8988T (cell line): ENCODE measurements at places on chromosomes 7 and 10.

DNA sequence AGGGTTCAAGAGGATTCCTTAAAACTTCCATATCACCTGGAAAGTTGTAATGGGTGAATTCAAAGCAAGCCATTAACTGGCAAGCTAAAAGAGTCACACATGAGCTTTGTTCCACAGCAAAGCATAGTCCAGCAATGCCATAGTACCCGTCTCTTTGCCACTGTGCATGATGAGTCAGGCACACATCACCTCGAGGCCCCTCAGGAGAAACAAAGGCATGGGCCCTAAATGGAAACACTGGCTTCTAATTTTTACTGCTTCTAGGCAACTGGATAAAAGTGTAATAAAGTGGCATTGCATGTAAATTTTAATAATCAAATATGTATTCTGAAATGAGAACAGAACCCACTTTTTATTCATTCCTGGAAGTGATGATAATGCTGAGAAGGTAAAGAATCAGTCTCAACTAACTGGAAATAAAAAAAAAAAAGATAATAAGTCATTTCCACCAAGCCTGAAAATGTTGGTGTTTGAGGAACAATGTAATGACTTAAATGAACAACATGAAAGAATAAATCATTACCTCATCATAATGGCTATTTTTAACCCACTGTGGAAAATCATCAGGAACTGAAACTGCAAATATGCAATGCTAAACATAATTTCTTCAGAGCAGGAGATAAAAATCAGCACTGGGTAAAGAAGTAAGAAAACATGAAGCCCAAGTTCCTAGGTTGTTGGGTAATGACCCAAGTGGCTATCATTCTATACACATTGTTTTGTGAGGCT lies 104.9 kb downstream of the CDK6 start:
- no peak for DNase-seq

DNA sequence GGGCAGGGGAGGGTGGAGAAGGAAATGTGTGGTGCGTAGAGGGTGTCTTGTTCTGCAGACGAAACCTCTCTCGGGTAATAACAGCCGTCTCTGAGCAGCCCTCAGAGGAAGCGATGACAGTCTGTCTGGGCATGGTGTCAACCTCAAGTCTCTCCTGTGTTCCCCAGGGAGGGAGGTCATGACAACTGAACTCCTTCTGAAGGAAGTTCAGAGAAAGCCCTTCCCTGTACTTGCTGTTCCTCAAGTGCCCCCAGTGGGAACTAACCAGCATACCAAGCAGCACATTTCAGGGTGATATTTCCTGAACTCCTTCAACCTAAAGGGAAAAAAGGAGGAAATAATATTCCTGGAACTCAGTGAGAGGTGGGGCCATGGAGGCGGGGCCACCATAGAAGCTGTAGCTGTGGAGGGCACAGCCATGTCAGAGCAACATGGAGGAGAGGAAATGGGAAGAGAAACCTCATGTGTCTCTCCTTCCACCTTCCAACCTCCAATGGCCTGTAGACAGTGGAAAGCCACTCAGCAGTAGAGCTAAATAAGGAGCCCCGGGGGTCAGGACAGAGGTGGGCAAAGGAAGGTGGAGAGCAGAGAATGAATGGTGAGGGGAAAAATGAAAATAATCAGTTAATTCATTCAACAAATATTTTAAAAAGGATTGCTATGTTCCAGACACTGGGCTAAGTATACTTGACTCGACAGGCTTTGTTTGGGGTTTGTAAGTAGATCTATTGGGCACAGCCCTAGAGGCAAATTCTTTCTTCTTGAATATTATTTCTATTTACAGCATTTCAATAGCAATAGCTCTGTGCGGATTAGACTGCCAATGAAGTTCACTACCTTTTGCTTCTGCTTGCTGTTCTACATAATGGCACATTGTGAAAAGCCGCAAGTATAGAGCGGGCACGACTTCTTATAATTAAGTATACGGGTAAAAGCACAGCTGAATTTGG lies 61.0 kb upstream of the AOAH start:
- no peak for DNase-seq

DNA sequence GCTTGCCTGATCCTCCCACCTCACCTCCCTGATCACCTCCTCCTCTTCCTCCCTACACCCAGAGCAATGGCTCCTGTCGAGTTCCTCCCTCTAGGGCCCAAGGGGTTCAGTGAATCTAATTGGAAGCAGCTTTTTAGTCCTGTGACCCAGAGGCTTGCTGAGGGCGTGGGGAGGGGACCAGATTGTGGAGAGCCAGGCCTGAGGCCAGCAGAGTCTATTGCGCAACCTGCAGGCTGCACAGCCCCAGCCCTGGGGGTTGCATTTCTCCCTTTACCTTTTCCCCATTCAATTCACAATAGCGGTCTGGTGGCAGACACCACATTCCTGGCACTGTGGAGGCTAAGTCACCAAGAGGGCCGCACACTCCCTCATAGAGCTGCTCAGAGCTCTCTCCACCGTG lies 32.5 kb downstream of the GHRHR start:
- DNase-seq, result no peak

DNA sequence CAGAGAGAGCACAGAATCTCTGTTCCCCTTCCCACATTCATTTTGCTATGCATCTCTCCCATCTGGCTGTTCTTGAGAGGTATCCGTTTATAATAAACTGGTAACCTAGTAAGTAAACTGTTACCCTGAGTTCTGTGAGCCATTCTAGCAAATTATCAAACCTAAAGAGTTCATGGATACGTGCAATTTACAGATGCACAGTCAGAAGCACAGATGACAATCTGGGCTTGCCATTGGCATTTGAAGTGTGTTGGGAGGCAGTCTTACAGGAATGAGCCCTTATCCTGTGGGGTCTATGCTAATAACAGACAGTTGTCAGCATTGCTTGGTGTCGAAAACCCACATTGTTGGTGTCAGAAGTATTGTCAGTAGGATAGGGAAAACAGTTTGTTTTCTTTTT lies 151.8 kb downstream of the CFTR start:
- no peak for DNase-seq

- DNase-seq, result no peak
These were observed 23.7 kb upstream of the CDH23 start for GRCh38 chr10:71372882-71373495.

DNA sequence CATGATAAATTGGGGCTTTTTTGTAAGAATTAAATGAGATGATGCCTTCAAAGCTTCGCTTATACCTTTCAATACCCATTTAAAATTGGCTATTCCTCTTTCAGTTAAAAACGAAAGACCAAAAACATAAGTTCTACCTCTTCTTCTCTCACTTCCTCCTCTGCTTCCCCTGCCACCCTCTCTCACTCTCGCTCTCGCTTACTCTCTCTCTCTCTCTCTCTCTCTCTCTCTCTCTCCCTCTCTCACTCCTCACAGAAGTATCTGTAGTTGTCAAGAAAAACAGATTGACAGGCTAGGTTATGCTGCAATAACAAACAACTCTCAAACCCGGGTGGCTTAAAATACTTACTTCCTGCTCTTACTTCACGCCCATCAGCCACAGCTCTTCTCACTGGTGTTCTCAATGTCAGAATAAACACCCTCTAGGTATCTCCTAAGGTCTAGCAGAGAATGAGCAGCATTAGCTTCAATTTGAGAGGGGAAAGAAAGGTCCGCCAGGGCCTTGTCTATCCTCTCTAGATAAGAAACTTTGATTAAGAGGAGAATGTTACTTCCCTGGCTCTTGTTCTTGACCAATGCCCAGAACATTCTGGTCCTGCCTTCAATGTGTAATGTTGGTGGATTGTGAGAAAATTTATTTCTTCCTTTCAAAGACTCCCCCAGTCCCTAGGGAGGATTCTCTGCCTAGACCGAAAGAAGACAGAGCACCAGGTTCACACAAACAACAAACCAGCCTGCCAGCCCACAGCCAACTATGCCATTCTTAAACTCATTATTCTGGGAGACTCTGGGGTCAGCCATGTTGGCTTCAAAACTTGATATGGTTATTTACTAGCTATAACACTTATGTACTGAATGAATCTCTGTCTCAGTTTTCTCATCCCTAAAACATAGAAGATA lies 1028.7 kb downstream of the XPNPEP1 start:
- DNase-seq, result no peak

DNA sequence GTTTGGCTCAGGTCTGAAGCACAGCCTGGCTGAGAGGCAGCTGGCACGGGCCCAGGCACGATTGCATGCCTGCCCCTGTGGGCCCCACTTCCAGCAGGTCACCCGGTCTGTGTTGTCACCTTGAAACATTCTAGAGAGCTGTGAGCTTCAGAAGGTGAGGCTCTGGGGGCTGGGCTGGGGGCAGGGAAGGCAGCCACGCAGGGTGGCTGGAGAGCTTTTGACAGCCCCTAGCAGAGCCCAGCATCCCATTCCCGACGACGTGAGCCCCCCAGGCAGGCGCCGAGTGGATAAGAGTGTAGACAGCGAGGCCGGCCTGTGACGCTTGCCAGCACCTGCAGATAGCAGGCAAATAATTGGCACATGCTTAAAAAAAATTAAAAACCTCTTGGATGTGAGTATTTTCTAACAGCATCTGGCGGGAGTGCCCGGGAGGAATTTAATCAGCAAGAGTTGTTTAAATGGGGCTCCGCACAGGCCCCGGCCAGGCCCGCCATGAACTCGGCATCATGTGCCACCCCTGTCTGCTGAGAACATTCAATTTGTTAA lies 212.0 kb upstream of the TBX20 start:
- no peak for DNase-seq

DNA sequence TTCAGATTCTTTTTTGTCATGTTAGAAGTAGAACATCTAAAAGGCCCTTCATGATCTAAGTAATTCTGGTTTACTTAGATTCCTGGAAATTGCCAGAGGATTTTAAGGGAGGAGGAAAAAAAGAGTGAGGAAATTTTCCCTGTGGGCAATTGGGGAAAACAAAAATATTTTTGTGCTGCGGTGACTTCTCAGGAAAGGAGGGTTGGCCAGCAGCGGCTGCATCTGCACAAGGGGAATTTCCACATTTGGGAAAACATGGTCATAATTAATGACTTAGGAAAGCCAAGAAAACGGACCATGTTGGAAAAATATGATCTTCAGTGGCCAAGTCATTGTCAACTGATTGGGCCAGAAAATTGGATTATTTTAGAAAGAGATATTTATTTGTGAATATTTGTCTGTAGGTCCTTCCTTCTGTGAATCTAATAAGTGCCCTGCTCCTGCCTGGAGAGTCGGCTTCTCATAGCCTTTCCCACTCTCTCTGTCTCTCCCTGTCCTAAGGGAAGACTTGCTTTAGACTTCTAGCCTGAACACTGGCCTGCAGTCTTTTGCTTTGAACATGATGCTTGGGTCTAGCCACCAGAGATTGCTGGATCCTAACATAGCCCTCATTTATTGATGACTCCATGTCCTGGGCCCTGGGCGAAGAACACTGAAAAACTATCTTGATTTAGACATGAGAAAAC lies 124.2 kb upstream of the MKLN1 start:
- no peak for DNase-seq

DNA sequence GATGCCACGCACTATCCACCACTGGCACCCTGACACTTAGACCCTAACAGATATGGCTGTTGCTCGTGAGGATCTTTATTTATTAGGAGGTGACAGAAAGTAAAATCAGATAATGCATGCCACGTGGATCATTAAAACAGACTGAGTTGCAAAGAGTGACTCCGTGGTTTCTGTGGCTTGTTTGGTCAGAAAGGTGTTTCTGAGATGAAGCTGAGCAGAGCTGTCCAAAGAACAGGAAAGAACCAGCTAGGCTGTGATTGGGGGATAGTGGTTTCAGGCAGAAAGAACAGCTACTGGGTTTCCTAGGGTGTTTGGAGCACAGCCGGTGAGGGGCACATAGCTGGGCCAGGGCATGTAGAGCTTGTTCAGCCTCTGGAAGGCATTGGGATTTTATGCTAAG lies 34.4 kb downstream of the CSGALNACT2 start:
- DNase-seq, result no peak

- DNase-seq, result no peak
These were observed 26.1 kb downstream of the SVIL start for GRCh38 chr10:29608476-29609301.

- DNase-seq, result no peak
These were observed 319.7 kb downstream of the HPSE2 start for GRCh38 chr10:98915911-98916310.

GRCh38 chr10:132178672-132179545 lies 7.8 kb upstream of the DPYSL4 start:
- DNase-seq, result no peak

DNA sequence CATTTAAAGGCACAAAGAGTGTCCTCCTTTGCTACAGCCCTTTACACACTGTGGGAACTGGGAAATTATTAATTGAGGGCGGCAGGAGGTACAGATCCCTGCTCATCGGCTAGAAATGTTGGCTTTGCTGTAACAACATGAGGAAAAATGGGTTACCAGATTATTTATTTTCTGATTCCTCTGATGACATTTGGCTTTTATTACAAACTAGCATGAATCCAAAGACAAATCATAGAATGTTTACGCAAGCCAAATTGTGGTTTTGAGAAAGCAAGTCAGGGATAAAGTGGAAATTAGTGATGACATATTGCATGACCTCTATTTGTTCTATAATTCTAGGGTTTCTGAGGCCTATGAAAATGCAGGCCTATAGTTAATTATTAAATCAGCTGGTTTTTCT lies 126.1 kb upstream of the TMEM196 start:
- no peak for DNase-seq

GRCh38 chr10:88459530-88459929 lies 123.6 kb downstream of the RNLS start:
- DNase-seq, result no peak

DNA sequence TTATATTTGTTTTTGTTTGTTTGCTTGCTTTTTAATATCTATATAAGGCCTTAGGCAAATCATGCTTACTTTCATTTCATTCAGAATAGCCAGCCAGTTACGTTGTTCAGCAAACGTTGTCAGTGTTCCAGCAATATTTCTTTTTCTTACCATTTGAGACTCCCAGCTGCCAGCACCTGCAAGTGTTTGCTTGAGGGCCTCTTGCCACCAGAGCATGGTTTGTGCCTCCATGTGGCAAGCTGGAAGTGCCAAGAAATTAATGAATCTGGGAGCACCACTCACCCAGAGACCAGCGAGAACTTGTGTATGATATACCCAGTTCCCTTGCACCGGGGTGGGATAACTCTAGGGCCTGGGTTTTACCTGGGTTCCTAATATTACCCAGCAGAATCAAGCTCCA lies 177.1 kb upstream of the CSTF2T start:
- DNase-seq, result no peak

DNA sequence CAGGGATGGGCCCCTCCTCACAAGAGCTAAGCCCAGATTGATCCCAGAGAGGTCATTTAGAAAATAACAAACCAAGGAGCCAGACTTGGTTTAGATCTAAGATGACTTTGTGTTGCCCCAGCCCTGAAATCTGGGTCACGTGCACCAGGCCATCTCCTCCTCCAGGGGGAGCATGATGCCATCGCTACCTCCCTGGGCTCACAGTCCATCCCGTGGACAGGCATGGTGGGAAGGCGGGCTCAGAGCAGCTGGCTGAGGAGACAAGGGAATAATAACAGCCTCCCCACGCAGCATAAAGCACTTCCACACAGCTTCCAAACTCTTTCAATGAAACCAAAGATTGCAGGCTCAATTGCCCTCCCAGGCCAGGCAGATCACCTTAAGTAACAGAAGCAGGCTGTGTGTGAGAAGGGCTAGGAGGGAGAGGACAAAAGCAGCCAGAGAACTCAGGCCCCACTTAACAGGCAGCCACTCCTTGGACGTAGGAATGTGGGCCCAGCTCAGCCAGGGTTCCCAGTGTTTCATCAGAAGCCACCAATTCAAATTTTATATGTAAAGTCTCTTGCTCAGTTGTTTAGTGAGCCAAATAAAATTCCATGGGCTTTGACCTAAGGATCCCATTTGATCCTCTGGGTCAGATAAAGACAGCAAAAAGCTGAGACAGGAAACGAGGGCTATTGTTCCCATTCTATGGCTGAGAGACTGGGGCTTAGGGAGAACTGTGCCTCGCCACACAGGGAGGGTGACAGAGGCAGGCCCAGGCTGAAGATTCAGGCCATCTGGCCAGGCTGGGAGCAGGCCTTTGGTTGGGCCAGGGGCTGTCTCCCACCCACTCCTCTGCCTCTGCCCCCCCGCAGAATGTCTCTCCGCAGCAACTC lies 100.2 kb downstream of the COL13A1 start:
- peak; percentile 94 for DNase-seq
